Umbilical cord (tissue), 2 donors: ENCODE measurements at places on chromosomes 1 and 21.

- peak; percentile 74 for DNase-seq
Measured at GRCh38 chr1:54324251-54325140, 81.7 kb downstream of the SSBP3 start.

DNA sequence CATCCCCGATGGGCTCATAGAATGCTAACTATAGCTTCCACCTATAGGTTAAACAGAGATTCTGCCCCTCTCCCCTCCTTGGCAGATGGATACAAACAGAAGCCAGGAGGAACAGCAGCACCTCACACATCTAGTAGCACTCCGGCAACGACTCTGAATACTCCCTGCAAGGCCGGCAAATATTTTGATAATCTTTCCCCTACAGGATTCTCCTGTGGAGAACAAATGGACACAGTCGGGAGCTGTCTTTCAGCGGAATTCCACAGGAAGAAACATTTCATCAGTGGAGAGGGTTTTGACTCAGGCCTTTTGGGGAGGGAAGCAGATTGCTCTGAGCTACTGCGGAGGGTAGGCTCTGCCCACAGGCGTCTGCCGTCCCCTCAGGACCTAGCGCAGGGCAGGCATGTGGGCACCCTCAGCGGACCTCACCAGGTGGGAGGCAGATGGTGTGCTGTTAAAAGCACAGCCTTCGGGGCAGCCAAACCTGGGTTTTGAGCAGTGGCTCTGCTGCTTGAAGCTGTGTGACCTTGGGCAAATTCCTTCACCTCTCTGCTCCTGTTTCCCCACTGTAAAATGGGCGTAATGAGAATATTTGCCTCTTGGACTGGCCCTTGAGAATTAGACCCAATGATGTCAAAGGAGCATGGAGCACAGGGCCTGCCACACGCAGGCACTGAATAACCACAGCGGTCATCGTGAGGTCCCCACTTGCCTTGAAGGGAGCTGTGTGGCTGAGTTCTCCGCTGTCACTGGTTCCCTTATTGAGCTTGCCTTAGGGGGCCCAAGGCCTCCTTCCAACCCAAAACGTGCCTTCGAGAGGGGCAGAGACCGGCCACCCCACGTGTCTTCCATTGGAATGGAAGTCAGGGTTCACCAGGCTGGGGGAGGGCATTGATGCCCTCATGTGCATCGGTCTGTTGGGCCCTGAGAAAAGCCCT lies 19.2 kb upstream of the BCAR3 start:
- no peak for DNase-seq

- no peak for DNase-seq
Measured at GRCh38 chr1:243465081-243465480, 209.2 kb downstream of the SDCCAG8 start.

- DNase-seq: no peak
Measured at GRCh38 chr1:24893431-24893830, 36.6 kb downstream of the RUNX3 start.

DNA sequence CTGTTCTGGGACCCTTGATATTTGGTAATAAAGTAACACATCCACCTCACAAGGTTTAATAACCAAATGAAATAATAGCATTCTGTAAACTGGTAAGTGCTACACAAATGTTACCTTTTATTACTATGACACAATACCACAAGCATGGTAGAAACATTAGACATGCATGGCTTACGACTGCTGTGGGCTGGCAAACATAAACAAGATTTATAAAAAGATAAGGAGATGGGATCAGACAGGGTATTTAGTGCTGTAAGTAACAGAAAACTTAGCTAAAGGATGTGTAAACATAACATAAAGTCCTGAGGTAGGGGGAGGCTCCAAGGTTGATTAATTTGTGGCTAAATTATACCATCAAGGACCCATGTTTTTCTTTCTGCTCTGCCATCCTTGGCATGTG lies 212.6 kb downstream of the BARHL2 start:
- no peak for DNase-seq

DNA sequence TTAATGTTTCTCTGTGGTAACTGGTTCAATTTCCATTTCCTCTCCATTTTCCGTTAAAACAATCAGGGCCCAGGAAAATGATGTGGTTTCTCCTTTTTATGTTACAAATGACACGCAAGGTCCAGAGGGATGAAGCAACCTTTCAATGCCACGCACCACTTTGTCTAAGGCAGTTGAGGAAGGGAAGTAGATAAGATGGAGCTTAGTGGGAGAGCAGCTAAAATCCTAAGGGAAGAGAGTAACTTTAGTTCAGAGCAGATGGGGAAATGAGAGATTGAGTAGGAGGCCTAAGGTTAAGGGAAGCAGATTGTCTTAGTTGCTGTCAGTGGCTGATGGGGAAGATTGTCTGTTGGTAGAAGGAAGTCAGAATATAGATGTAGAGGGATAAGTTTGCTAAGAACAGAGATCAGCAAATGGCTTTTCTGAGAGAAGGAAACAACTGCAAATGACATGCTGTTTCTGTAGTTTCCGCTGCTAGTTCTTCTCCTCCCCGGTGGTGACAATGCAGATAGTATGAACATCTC lies 660 bp downstream of the CD1C start:
- peak; percentile 14 for DNase-seq
